ENCODE measurements at places on chromosomes 1 and 21.

GRCh38 chr1:58251430-58252073, 295.0 kb downstream of the OMA1 start:
- no peak for DNase-seq

DNA sequence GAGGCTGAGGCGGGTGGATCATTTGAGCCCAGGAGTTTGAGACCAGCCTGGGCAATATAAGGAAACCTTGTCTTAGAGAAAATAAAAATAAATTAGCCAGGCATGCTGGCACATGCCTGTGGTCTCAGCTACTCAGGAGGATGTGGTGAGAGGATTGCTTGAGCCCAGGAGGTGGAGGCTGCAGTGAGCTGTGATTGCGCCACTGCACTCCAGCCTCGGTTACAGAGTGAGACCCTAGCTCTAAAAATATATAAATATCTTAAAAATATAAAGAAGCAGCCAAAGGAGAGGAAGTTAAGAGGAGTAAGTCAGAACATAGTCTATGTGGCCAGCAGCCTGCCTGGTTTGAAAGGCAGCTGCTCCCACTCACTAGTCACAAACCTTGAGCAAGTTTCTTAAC, 4.5 kb upstream of the IL10RB start:
- DNase-seq = no peak

- DNase-seq = no peak
Measured at GRCh38 chr1:172298141-172298540, 122.3 kb upstream of the C1orf105 start.

- DNase-seq = peak; percentile 55
Measured at GRCh38 chr1:109161858-109162606, 48.1 kb downstream of the ELAPOR1 start.

DNA sequence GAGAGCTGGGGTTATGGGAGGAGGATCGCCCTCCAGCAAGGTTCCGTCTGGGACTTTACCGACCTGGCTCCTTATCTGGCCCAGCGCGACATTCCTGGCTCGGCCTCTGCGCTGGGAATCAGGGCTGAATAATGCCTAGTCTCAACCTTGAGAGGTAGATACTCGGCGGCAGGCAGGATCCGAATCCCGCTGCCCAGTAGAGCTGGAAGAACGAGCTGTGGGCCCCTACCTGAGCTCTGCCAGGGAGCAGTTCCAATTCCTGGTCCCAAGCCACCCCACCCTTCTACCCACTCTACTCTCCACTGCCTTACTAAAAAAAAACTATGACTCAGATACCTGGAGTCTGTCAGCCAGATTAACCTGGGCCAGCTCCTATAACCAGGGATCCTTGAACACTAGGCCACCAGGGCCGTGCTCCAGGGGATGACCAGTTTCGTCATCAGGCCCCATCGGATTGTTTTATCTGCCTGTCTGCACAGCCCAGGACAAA, 53.6 kb downstream of the RHBG start:
- no peak for DNase-seq

DNA sequence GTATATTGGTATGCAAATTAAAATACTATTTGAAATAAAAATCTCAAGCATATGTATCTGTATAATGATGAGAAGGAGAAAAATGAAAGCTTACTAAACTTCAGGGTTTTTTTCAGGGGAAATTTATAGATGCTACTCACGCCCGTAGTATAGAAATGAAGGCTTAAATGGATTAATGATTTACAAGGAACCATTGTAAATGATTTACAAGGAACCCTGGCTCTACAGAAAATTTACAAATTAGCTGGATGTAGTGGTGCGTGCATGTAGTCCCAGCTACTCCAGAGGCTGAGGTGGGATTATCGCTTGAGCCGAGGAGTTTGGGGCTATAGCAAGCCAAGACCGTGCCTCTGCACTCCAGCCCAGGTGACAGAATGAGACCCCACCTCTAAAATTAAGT, 150.5 kb downstream of the PCBP3 start:
- DNase-seq = no peak

DNA sequence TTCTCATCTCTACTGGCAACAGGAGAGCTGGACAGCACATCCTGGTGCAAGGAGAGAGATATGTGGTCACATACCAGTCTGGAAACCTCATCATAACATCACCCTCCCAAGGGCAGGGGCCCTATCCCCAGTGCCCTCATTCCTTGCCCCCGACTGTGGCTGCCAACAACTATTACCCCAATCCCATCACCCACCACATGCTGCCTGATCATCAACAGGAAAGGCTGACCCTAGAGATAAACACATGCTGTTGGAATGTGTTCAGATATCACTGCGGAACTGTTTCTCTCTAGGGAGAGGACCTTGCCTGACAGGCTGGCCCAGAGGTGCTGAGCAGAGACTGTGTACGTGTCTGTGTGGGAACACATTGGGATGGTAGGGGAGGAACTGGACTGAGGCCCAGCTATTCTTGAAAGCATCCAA, 4.5 kb upstream of the INKA2 start:
- no peak for DNase-seq

Data from left hindlimb (tissue), 1 donor.